ENCODE measurements at places on chromosomes 2 and 18.
A peak's percentile ranks its signal among the peaks of the same experiment; 100 is the strongest.

GRCh38 chr2:145906354-145906753 is 1386.4 kb upstream of the ZEB2 start:
- peak; percentile 15 for DNase-seq

GRCh38 chr2:154706660-154707059 is 8.2 kb downstream of the KCNJ3 start:
- no peak for DNase-seq

DNA sequence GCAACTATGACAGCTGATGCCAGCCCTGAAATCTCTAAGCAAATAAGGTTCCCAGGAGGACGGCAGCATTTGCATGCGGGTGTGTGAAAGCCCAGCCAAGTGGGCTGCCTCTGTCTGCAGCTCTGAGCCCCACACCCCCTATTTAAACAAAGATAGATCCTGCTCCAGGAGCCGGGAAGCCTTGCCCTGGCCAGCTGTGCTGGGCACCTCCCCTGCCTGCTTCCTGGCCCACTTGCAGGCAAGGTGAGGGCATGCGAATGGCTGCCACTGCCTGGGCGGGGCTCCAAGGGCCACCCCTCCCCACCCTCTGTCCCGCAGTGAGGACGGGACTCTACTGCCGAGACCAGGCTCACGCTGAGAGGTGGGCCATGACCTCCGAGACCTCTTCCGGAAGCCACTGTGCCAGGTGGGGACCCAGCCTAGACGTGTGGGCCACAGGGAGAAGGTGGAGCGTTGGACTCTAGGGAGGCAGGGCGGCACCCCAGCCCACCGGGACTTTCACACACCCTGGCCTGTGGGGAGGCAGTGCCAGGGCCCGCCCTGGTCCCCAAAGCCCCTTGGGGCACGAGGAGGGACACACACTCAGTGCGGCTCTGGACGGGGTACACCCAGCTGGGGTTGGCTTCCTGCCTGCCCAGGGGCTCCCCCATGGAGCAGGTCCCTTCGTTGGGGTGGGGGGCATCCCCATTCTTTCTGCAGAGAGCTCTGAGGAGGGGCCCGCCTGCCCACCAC is at the start of gene ANO7:
ANO7 (plus strand) TSS at position 317 of the 732 bp plus-strand sequence. CDS start 1,387 bp downstream, outside the sequence.
- no peak for DNase-seq

GRCh38 chr18:9860682-9861081 is 25.1 kb upstream of the TXNDC2 start:
- DNase-seq: no peak

DNA sequence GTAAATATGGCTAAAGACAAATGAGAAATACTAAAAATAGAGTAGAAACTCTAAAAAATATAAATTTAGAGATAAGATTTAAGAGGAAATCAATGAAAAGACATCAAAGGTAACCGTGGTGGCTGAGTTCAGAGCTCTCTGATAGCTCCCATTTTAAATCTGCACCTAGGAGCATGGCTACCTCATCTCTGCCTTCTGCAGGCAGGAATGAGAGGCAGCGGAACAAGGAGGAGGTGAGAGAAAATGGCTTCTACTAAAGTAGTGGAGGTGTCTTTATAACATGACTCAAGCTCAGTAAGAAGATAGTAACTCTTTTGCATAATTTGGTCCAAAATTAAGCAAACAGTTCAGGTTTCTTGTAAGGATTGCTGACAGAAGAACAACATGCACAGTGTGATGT is 758.7 kb upstream of the FSHR start:
- no peak for DNase-seq

DNA sequence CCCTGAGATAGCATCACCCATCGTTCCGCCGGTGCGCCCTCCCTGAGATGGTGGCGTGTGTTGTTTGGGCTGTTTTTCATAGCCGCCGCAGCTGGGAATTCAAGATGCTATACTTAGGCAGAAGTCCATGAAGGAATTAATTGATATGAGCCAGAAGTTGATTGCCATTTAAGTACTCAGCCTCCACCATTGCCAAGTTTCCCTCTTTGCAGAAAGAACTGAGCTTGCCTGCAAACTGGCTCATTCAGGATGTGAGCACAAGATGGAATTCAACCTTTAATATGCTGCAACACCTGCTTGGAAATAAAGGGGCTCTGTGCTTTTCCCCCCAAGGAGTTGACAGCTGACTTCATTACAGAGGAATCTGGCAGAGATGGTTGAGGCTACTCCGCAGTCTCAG is 295.5 kb downstream of the ZNF521 start:
- no peak for DNase-seq

DNA sequence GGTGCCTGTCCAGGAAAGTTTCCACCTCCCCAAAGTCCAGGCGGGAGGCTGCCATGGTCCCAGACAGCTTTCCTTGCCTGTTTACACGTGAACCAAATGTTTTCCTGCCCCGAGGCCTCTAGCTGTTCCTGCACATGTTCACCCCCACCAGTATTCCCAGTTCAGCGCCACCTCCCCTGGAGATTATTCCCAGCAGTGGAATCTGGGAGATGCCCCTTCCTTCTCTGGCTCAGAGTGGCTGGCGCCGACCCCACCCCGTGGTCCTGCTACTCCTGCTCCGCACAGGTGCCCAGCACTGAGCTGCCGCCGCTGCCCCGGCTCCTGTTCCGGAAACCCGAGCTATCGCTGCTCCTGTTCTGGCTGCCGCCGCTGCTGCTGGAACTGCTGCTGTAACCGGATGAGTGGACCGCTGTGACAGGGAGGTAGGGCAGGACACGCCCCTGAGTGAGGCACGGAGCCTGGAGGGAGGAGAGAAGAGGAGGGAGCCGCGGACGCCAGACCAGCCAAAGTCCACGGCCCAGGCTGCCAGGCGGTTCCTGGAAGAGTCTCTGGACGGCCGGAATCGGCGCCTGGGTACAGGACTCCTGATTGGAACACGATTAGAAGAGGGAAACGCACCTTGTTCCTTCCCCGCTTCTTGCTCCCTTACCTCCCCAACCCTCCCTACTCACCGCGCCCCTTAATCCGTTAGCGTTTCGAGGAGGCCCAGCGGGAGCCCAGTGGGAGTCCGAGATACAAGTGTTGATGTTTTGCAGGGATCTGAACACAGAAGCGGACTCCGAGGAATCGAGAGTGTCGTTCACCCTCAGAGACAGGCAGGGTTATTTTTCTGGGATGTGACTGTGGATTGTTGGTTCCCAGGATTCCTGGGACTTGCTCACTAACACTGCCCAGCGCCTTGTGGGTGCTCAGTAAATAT is at the start of gene PDE11A:
PDE11A (minus strand) TSS at position 395 of the 919 bp plus-strand sequence; CDS start at position 55, 340 bp downstream.
- DNase-seq: peak; percentile 81

DNA sequence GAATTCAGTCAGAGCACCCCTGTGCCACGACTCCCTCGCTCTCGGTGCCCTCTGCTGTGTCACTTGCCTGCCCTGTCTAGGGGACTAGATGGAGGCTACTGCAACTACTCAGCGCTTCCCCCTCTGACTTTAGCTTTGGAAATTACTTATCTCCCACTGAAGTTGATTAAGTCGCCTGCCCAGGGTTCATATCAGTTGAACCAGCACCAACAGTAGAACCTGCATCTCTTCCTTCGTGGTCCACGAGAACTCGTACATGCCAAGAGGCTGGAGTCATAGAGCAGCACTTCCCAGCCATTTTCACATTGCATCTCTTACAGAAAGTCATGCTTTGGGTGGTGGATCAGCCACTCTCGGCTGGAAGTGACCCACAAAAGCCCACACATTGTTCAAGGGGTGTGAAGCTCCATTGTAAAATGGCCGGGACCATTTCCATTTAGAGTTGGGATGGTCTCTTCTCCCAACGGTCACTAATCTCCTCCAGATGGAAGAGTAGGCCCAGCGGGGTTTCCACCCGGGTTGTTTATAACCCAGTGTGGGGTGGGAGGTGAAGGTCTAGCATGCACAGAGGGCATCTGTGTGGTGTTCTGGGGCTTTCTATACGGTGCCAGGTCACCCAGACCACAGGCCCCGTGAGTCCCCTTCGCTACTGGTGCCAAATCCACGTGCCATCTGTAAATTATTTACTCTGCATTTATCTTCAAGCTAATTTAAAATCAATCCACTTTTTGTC is 38.0 kb downstream of the STEAP3 start:
- peak; percentile 42 for DNase-seq

GRCh38 chr2:196592331-196592910 is 47.1 kb upstream of the CCDC150 start:
- DNase-seq: peak; percentile 56

- no peak for DNase-seq
Observed at GRCh38 chr2:29450596-29451222, 335.5 kb downstream of the CLIP4 start.

- no peak for DNase-seq
Observed at GRCh38 chr2:128284841-128285240, 33.8 kb downstream of the HS6ST1 start.

DNA sequence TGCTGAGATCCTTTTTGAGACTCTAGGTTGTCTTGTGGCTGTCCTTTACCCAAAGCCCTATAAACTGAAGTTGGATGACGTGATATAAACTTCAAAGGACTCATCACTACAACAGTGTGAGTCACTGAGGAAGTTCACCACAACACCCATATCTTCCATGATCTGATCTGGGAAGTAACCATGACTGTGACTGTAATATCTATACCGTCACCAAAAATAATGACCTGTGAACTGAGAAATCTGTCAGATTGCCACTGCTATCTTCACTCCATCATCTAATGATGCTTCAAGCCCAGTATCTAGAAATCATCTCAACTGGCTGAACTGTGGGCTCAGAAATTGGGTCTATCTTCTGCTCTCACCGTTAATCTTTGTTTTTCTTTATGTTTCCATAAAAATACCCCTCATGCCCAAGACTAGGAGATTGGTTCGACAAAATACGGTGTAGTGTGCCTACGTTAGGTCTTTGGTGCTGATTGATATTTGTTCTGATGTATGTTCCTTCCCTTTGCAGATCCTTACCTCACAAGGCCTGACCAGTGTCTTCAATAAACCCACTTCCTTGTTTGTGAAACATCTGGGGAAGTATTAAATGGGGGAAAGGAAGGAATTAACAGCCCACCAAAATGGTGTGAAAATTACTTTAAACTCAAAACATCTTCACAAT is 78.2 kb downstream of the MYL12B start:
- DNase-seq: peak; percentile 48

- peak; percentile 72 for DNase-seq
Observed at GRCh38 chr2:238285653-238286082, 2.7 kb downstream of the PER2 start.

DNA sequence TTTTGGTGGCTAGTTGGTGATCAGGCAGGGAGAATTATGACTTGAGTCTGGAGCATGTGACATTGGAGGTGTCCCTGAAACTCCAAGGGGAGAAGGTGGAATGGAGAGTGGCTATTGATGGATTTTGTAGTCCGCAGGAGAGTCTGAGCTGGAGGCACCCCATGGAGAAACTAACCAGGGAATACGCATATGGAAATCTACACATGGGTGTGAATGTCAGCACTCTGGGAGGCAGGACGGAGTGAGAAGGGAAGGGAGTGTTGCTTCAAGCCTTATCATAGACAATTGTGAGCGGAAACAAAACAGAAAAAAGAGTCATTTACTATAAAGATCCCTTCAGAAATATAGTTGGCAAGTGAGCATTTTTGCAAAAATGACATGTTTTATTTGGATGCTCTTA is 667 bp upstream of the SCYGR4 start:
- DNase-seq: no peak

- DNase-seq: no peak
Observed at GRCh38 chr18:21632393-21632792, 20.3 kb downstream of the SNRPD1 start.

GRCh38 chr2:166179201-166179600 is 51.4 kb upstream of the SCN1A start:
- DNase-seq: no peak

- DNase-seq: peak; percentile 94
Observed at GRCh38 chr18:36850527-36851201, 21.7 kb downstream of the KIAA1328 start.

- DNase-seq: no peak
Observed at GRCh38 chr2:174959787-174960186, 45.4 kb downstream of the CHN1 start.

DNA sequence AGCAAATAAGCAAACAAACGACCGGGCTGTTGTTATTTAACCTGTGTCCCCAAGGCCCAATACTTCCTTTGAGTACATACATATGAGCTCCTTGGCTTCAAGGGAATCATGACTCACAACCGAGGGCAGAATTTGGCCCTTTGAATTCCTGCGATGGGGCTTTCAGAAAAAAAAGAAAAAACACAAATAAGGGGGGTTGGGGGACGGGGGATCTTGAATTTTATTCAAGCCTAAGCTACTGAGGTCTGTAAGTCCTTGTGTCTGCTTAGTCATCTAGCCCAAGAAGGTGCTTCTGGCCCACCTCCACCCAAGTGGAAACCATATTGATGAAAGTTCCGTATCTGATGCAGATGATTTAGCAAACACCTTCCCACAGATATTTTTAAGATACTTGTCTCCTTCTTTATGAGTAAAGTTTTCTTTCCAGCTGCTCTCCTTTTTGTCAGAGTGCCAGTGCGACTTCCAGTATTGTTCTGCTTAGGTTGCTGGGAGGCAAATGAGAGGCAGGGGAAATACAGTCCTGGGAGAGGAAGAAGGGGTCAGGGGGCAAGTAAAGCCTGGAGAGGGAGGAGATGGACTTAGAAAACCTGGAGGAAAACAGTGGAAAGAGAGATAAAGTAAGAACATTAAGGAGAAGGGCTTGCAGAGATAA is 169.6 kb downstream of the ZEB2 start:
- DNase-seq: peak; percentile 46

DNA sequence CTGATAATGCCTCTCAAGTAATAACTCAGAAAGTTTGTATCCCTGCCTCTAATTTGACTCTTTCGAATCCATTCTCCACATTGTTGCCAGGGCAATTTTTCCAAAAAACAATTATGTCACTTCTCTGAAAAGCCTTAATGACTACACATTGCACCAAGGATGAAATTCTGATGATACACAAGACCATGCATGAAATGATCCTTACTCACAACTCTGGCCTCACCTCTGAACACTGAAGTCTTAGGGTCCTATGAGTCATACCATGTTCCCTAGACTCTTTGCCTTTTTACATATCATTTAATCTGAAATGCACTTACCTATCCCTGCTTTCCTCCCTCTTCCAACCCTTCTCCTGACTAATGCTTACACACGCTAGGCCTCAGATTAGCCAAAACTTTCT is 51.0 kb downstream of the WDPCP start:
- peak; percentile 68 for DNase-seq

DNA sequence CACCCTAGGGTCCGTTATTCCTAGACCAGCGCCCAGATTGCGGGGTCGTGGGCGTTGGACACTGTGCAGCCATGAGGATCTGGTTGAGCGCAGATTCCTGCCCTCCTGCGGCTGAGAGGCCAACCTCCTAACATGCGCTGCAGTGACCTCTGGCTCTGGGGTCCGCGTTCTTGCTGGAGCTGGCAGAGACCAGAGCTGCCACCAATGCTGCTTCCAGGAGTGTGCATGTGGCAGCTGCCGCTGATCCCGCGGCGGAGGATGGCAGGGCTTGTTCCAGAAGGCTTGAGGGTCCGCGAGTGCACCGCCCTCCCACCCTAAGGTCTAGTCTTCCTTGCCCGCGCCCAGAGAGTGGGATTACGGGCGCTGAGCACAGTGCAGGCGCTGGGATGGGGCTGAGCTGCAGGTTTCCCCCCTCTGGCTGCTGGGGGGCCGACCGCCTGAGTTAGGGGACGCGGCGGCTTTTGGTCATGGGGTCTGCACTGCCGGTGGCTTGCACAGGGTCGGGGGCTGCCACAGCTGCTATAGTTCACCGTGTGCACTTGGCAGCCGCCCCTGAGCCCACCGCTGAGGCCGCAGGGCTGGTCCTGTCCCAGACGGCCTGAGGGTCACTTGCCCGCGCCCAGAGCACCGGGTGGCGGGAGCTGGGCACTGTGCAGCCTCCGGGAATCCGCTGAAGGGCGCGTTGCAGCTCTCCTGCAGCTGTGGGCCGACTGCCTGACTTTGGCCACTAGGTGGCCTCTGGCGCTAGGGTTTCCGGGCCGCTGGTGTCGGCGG is 145.9 kb downstream of the CCDC74A start:
- DNase-seq: peak; percentile 61

GRCh38 chr2:175745911-175746310 is 256.2 kb downstream of the LNPK start:
- DNase-seq: no peak

- DNase-seq: no peak
Observed at GRCh38 chr2:215597577-215597976, 161.7 kb upstream of the FN1 start.

All from fibroblast of skin of right biceps (primary cell).